ENCODE measurements at places on chromosomes 12 and 14. TPM values are rescaled to one million over a fixed set of nuclear protein-coding genes. Genes with fewer than 3 reads are reported as not detected.
A peak's percentile ranks its signal among the peaks of the same experiment; 100 is the strongest.

GRCh38 chr12:45890276-45890675, 100.1 kb downstream of the SCAF11 start:
- DNase-seq: no peak

DNA sequence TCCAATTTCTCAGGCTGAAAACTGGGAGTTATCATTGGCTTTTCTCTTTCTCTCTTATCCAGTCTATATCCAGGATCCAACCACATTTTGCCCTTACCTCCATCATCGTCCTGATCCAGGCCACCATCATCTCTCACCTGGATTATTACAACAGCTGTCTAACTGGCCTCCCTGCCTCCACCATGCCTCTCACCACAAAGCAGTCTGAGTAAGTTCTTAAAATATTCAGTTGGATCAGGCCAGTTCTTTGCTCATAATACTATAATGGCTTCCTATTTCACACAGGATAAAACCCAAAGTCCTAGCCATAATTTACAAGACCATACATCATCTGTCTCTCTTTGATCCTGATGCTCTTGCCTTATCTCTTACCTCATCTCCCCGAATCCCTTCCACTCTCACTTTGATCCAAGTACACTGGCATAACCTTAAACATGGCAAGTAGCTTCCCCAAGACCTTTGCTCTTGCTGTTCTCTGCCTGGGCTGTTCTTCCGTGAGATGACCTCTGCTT, 133.4 kb upstream of the RAP1B start:
- DNase-seq: no peak

GRCh38 chr14:63573581-63573980, 30.4 kb upstream of the PPP2R5E start:
- no peak for DNase-seq

- no peak for DNase-seq
These were observed 141.0 kb upstream of the ALG10B start for GRCh38 chr12:38175538-38175937.

DNA sequence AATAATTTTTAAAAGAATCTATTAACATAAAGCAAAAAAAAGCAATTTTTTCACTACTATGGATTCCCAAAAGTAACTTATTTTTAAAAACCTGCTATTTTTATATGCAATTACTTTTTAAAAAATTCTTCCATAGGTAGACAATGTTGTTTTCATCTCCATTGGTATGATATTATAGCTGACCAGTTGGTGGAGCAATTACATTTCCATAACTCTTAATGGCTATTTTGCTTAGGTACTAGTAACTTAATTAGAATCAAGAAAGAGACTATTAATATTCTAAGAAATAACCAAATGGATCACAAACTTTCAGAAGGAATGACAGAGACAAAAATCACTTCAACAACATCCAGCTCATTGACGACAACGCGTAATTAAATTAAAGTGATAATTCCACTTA, 64.7 kb upstream of the PTCSC3 start:
- no peak for DNase-seq

- DNase-seq: peak; percentile 53
These were observed 384.5 kb upstream of the DDHD1 start for GRCh38 chr14:53537422-53538315.

- DNase-seq: peak; percentile 71
These were observed at the start of gene LRCOL1 for GRCh38 chr12:132610051-132610759. Gene LRCOL1 (minus strand): TSS chr12:132610582. CDS start chr12:132606251, 4,331 bp downstream.

DNA sequence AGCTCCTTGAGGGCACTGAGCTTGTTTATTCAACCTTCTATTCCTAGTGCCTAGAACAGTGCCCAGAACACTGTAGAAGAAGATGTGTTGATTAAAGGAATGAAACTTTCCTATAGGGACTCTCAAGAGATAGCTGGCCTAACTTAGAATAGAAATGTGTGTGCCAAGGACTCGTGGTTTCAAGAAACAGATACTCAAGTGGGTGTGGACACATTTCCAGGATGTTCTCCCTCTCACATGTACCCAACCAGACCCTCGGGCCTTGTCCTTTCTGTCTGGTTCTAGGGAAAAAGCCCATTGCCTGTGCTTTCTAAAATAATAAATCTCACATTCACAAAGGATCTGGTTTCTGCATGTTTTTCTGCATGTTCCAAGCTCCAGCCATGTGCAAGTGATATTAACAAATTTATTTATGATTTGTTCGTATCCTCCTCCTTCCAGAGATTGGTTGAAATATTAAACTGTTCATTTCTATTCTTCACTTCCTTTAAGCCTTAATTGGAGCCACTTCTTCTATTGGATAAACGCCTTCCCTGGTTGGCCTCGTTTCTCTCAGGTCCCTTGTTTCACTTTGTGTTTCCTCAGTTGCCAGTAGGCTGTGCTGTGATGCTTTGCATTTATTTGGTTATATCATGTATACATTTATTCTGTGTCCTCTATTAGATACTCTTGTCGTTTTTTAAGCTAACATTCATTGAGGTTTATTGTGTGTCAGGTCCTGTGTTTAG, 89.8 kb downstream of the CRADD start:
- DNase-seq: no peak

Gene ASB2
- 1.6 TPM for polyA plus RNA-seq

DNA sequence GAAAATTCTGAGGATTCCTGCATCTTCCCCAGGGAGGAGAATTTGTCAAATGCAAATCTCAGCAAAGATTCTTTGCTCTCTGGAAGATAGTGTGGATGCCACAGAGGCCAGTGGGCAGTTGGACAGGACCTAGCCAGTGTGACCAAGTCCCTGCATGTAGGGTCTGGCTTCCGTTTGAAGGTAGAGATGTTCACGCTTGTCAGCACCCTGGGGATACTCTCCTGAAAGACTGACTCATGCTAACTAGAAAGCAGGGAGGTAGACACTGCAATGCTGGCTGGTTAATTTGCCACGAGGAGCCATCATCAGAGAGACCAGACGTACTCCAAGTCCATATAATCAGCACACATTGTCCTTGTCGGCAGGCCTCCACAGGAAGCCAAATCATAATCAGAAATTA, 130.1 kb downstream of the SAMD4A start:
- DNase-seq: no peak

Gene NRL
- polyA plus RNA-seq: 0.46 TPM

Gene TDRD9
- 0.05 TPM for polyA plus RNA-seq

DNA sequence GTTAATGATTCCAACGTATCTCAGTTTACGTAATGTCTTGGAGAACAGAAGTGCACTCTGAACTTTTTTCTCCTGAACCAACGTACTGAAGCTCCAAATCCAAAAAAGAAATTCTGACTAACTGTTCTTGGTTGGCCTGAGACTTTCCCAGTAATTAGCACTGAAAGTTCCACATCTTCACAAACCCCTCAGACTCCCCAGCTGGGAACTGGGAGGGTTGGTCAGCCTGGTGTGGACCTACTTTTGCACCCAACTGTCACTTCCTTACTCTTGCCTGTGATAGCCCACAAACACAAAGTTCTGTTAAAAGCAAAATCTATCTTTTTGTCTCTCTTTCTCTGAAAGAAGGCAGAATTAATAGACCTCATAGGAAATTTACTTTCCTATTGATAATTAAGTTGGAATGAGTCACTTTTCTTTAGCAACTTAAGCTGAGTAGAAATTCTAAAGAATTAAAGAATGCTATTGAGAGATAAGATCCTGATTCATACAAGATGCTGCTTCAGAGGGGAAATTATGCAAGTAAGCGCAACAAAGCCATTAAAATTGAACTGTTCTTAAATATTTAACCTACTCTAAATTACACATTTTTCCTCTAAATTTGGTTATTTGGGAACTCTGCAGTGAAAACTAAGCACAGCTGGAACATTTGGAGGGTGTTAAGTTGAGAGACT, 155.0 kb downstream of the EPS8 start:
- no peak for DNase-seq

GRCh38 chr14:52188381-52188780, 79.1 kb upstream of the PTGDR start:
- no peak for DNase-seq

DNA sequence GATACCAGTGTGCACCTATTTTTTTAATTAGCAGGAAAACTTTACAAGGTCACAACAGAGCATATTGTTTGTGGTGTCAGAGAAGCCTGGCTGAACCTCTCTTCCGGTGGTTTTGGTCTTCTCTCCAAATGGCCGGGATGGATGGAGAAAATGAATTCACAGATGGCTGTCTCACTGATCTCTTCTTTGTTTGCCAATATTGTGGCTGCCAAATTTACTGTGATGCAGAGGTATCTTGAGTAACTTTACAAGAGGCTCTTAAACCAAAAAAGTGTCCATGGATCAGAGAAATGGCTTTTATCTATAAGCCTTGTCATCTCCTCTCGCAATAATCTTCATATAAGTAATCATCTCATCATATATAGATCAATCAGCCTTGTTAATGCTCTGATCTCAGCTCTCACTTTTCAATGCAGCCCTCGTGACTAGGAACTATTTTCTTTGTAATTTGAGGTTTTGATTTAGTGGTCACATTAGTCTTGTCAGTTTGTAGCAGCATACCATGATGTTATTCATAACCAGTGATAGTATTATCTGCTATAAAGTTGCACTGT, 308.1 kb downstream of the EGLN3 start:
- DNase-seq: no peak

DNA sequence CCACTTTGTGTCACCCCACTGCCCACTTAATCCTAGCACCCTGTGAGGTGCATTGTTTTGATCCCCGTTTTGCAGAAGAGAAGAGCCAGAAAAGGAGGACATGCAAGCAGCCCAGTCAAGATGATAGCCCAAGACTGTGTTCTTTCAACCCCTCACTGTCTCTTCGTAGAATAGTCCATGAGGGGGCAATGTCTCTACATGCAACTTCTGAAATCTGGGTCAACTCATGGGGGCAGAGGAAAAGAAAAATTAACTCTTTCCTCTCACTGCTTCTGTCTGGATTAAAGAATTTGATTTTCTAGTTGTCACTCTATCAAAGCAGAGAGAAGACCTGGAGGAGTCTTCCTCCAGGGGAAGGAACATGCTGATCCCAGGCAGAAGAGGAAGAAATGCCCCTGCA, 229.6 kb upstream of the NOS1 start:
- no peak for DNase-seq

Gene MRPS35
- polyA plus RNA-seq: 66.6 TPM

- DNase-seq: no peak
These were observed 53.5 kb upstream of the PPP2R5C start for GRCh38 chr14:101707863-101708620.

Gene THAP2
- 6.1 TPM for polyA plus RNA-seq

DNA sequence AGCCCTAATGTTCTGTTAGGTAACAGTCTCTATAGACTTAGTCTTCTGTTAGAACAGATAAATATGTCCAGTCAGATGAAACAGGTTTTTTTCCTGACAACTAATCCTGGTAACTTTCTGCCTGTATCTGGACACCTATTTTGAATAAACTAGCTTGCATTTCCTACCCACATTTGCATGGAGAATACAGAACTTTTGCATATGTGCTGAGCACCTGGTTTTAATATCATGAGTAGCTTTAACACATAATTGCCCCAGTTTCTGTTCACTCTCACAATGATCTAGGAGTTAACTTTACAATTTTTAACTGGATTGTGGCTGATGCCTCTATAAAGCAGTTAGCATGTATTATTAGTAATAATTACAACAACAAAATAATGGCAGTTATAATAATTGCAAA, 111.7 kb downstream of the KTN1 start:
- DNase-seq: no peak

- DNase-seq: no peak
These were observed 82.9 kb upstream of the STXBP6 start for GRCh38 chr14:25132732-25133422.

Gene SERPINA1
- polyA plus RNA-seq: 1.9 TPM

Gene GALNT6
- 31.1 TPM for polyA plus RNA-seq

GRCh38 chr14:104637546-104638003, 33.0 kb upstream of the TMEM179 start:
- no peak for DNase-seq

Gene NAA25
- 17.9 TPM for polyA plus RNA-seq

Gene ADCY4
- not detected for polyA plus RNA-seq

DNA sequence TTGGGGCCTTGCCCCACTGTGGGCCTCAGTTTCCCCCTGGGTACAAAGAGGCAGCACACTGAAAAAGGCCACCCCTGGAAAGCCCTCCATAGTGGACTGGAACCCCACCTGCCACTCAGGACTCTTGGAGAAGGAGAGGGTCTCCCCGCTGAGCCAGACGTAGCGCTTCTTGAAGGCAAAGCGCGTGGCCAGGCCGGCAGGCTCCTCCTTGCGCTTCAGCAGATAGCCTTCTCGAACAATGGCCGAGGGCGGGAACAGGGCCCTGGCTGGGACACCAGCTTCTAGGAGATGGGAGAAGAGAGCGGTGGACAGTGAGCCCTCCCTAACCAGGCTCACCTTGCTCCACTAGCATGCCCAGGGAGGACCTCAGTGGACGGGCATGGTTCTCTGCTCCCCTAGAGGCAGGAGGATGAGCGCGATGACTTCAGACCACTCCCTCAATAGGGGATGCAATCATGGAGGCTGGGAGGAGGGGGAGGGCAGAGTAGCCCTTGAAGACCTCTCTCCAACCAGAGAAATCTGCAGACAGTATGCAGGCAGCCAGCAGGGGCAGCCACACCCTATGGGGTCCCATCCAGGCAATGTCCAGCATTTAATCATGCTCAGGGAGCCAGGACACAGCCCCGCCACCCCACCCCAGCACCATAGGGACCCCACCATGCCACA, 29.8 kb downstream of the RASAL1 start:
- no peak for DNase-seq

DNA sequence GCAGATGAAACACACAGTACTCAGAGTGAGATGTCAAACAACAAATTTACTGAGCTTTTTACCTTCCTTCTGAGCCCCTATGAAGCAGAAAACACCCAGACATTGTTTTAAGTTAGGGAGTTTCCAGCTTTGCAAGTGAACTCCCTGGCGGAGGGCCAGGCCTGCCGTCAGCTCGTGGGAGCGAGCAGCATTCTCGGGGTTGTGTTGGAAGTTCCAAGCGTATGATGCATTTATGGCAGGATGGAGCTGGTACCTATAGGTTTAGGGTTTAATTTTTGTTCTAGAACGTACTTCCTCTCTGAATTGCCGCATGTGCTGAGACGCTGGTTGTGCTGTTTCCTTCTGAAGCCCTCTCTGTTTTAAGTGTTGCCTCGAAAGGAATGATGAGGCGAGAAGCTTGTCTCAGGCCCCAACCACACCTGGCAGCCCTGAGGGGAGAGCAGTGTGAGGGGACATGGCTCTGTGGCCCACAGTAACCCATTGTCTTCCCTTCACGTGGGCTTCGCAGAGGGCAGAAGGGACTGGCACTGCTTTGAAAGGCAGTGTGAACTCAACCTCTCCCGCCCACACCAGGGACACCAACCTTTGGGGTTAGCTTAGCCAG, 76.6 kb downstream of the SSPN start:
- DNase-seq: peak; percentile 86

Gene GPR137C
- 0.97 TPM for polyA plus RNA-seq

Gene TMCC3
- polyA plus RNA-seq: 0.29 TPM

Gene TBX3
- 42.2 TPM for polyA plus RNA-seq

DNA sequence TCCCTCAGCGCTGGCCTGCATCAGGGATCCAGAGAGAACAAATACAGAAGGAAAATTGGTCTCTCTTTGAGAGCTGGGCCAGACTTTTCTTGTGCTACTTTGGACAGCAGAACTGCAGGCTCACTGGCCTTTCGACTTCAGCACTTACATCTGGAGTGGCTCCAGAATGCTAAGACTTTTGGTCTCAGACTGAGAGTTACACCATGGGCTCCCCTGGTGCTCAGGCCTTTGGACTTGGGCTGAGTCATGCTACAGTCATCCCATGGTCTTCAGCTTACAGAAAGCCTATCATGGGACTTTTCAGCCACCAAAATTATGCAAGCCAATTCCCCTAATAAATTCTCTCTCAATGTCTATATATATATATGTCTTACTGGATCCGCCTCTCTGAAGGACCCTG, 9.0 kb upstream of the CD163 start:
- peak; percentile 18 for DNase-seq

- no peak for DNase-seq
These were observed 132.7 kb downstream of the SLC41A2 start for GRCh38 chr12:104825408-104825807.

All from AG04450 (cell line).